T-helper 17 cell (primary cell): ENCODE measurements at places on chromosomes 3 and 15.

GRCh38 chr3:179299999-179300613 lies 22.7 kb upstream of the ZNF639 start:
- no peak for DNase-seq

- DNase-seq = no peak
Measured at GRCh38 chr15:79357566-79357965, 46.7 kb downstream of the TMED3 start.

DNA sequence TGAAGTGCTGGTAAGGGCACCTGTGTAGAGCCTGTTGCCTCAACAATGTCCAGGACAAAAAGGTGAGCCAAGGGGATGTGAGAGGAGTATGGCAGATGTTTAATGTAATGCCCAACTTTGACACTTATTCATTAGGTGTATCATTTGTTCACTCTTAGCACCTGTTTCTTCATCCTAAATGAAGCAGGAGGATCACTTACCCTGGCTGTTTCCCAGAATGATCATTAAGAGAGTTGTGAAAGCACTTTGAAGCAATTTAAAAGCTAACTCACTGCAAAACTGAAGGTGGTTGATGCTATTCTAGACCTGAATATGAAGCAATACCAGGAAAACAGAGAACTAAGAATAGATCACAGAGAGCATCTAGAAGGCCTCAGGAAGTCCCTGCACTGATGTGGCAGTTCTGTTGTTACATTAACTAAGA lies 3.4 kb upstream of the HHLA2 start:
- DNase-seq = no peak

DNA sequence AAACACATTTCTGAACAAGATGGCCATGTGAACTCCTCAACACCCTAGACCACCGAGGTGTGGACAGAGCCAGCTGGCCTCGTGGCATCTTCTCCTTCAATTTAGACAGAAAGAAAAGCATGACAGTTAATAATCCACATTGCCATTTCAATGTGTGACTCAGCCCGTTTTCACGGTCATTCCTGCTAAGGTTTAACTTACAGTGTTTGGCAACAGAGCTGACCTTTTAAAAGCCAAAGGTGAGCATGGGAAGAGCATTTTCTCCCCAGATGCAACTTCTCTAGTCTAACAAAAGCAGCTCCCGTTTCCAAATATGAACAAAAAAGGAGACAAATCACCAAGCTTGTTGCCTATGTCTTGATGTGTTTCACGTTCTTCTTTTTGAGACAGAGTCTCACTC lies 417.6 kb upstream of the WNT5A start:
- DNase-seq = no peak

GRCh38 chr3:108486338-108486737 lies 24.1 kb downstream of the MYH15 start:
- no peak for DNase-seq

- no peak for DNase-seq
Measured at GRCh38 chr15:55799291-55800212, 56.6 kb upstream of the PRTG start.

- DNase-seq = no peak
Measured at GRCh38 chr3:15290736-15291135, 41.6 kb downstream of the SH3BP5 start.

GRCh38 chr3:151578495-151578894 lies 117.6 kb upstream of the IGSF10 start:
- no peak for DNase-seq

DNA sequence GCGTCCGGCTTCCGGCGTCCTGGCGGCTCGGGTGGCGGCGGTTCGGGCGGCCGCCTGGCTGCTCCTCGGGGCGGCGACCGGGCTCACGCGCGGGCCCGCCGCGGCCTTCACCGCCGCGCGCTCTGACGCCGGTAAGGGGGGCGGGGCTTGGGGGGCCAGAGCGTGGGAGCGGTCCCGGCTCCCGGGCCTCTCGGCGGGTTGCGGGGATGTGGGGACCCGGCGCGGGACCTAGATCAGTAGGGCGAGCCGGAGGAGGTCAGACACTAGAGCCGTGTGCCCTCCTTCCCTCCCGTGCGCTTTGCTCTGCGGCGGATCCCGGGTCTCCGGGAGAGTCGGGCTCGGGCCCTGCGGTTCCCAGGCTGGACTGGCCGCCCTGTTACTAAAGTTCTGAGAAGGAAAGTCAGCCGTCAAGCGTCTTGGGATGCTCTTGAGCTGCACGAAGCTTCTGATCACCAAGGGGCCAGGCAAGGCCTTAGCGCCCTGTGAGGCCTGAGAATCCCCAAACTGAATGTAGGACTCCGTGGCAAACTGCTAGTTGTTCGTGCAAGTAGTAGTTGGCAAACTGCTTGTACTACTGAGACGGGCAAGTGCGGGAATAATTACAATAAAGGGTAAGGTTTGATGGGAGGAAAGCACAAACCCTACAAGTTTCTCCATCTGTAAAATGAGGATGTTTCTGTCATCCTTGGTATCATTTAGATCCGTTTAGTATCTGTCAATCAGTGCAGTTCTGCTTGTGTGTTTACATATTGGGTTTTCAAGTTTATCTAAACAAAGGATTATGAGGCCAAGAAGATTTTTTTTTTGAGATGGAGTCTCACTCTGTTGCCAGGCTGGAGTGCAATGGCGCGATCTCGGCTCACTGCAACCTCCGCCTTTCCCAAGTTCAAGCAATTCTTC lies 587 bp downstream of the PIGX start:
- no peak for DNase-seq

DNA sequence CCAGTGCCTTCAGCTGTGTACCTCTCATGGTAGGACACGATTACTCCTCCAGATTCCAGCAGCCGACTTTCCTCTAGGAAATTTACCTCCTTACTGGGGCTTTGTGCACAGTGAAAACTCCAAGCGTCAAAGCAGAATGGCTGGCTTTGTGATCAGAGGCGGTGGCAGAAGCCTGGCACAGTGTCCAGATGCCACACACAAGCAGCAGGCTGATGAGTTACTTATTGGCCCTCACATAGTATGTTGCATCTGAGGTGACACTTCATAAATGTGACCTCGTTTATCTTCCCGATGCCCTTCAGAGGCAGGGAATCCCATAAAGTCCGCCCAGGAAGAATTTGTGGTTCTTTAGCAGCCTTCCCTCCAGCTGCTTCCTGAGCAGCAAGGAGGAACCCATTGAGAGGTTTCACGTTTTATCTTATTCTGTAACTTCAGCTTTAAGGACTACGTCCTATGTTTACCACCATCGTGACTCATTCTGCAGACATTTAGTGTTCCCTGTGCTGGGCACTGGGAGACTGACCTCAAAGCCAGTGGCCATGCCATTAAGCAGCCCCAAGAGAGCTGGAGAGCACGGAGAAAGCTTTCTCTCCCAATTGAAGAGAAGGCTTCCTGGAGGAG lies 107.1 kb upstream of the C15orf61 start:
- DNase-seq = no peak

- DNase-seq = no peak
Measured at GRCh38 chr15:29759596-29759995, 62.7 kb downstream of the TJP1 start.

- no peak for DNase-seq
Measured at GRCh38 chr3:181328346-181328745, 338.8 kb upstream of the DNAJC19 start.

- DNase-seq = no peak
Measured at GRCh38 chr3:16865335-16865734, 19.4 kb upstream of the PLCL2 start.

DNA sequence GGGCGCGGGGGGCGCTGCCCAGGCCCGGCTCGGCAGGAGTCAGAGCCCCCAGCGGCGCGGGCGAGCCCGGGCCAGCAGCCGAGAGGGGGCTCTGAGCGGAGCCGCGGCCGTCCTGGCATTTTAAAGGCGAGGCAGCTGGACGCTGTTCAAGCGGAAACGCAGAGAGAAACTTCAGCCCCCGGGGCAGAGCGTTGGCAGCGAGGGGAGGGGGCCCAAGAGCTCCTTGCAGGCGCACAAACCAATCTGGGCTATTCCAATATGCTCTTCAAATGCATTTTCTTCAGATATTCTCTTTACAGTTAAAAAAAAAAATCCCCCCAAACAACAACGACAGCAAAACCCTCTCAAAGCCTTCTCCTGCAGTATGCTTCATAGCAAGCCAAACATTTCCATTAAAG lies at the start of gene CTXND1:
Gene CTXND1 (minus strand): TSS at position 93 of the 398 bp plus-strand sequence. CDS start 50,264 bp downstream, outside the sequence.
- DNase-seq = no peak

DNA sequence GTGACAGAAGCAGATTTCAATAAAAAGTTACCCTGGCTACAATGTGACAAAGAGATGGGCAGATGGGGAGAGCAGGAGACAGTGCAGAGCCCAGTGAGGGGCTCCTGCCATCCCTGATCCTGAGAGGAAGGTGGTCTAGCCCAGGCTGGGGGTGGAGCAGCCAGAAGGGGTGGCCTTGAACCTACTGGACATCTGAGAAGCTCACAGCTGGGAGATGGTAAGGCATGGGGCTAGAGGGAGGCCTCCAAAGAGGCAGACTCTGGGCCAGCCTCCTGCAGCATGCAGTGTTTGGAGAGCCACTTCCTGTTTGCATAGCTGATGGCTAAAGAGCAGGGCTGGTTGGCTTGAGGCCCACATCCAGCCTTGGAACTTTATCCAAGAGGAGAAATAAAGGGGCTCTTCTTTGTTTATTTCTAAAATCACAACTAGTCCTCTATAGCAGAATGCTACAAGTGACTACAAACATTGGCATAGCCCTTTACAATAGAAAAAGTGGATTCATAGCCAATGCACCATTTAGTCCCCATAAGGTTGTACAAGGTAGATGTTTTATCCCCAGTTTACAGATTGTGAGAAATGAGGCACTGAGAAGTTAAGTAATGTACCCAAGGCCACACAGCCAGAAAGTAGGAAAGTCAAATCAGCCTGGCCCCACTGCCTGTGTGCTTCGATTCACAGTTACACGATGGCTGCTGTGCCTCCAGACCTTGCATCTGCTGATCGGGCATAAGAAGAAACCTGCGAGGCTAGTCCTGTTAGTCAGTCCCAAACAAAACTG lies 4.6 kb downstream of the EFCC1 start:
- no peak for DNase-seq

- DNase-seq = no peak
Measured at GRCh38 chr15:32802286-32802936, 84.6 kb downstream of the GREM1 start.

- DNase-seq = no peak
Measured at GRCh38 chr15:74272812-74273211, 36.7 kb downstream of the CCDC33 start.

DNA sequence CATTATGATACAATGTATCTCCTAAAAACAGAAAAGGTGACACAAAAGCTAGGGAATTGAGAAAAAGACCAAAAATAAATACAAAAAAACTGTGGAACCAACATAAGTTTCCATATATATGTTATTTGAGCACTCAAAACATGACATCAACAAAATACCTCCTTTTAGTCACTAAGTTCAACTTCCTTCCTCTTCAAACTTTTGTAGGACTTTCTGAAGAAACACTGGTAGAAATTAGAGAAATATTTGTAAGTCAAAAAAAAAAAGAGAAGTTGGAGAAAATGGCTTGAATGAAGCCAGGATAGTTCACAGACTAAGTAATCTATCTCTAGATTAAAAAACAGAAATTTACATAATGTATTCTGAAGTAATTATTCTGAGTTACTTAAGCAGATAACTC lies 208.4 kb upstream of the ALCAM start:
- DNase-seq = no peak

DNA sequence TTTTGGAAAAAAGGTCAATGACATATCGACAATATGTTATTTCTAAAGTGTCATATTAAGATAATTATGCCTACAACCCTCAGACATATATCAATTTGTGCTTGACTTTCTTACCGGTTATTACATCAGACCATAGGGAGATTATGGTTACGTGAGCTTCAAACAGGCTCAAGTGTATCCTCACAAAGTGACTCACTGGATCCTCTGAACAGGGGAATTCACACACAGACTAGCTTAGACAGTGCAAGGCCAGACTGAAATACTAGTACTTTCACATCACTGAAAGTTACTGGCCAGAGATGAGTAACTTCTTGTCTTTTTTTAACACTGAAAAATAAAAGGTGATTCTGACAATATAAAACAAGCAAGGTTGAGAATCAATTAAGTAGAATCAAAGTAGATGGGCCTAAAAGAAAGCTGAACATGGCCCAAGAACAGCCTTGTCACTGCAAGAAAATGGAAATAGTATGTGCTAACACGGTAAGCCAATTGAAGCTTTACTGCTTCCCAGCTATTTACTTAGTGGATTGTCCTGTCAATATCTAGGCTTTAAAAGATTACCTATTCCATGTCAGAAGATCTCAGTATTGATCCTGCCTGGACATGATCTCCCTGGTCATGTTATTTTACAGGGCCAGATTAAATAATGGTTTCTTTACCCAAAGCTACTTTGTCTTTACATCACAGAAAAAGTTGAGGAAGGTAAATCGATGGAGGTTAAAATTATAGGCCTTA lies 848.6 kb downstream of the ROBO1 start:
- no peak for DNase-seq

DNA sequence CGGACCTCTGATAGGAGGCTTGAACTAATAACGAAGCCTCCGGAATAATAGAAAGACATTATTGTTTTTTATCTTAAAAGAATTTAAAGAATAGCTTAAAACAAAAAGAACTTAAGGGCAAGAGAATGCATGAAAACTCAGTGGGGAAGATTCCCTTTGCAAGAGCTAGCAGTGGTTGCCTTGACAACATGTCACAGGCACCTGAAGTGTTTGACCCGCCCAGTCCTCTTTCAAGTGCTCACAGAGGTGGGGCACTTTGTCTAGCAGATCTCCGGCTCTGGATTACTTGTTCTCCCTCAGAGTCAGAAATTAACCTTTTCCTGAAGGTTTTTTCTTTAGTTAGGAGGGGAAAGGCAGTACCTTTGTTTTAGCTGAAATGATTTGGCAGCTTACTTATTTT lies 37.8 kb downstream of the LARS2 start:
- DNase-seq = no peak

DNA sequence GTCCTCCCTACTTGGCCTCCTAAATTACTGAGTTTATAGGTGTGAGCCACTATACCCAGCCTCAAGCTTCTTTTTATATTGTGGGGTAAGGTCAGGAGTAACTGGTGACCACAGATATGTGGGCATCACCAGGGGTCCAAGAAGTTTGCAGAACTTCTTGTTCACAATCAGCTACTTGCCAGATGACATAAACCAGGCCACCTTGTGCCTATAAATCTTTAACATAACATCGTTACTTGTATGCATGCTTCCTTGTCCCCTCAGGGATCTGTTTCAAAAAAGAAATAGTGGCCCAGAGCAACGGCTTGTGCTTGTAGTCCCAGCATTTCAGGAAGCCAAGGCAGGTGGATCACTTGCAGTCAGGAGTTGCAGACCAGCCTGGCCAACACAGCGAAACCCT lies 115.1 kb upstream of the FAM174B start:
- DNase-seq = no peak

GRCh38 chr15:74373056-74373650 lies 5.7 kb upstream of the CYP11A1 start:
- DNase-seq = no peak

GRCh38 chr3:18591120-18591519 lies 166.0 kb upstream of the SATB1 start:
- DNase-seq = no peak

- no peak for DNase-seq
Measured at GRCh38 chr3:126519506-126520455, 2.2 kb upstream of the UROC1 start.

DNA sequence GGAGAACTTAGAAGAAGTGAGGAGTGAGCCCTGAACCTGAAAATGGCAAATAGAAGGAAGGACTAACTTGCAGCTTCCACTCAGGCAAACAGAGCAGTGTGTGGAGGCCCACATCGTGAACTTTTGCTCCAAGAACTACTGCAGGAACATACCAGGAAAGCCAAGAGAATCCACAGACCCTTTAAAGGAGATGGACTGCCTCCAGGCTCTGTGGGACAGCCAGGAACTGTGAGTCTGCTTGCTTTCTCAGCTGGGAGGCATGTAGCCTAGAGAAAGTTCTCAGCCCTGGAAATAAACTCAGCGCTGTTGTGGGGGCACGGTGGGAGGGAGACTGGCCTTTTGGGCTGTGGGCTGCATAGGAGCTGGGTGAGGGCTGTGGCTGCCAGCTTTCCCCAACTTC lies 93.0 kb downstream of the SNRK start:
- DNase-seq = no peak
